ENCODE measurements at places on chromosomes 5 and 9.
A peak's percentile ranks its signal among the peaks of the same experiment; 100 is the strongest.

- DNase-seq = no peak
Measured at GRCh38 chr5:77239126-77239741, 28.8 kb downstream of the PDE8B start.

GRCh38 chr9:7171396-7172153 is 413.8 kb downstream of the KDM4C start:
- DNase-seq = no peak

DNA sequence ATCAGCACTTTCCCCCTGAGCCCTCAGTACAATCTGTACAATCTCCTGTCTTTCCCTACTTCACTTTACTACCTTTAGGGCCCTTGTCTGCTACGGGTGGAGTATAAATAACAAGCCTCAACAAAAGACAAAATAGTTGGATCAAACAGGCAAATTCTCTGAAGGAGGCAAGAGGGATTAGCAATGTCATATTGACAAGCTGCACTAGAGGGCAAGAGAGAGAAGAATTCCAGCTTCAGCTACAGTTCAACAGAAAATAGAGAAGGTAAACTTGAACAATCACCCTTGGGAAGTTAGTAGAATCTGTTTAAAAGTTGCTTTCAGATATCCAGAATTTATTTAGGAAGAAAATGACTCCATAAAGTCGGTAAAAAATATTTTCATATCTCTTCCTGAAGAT is 68.4 kb upstream of the IZUMO3 start:
- no peak for DNase-seq

- no peak for DNase-seq
Measured at GRCh38 chr9:93620881-93621820, 44.8 kb downstream of the PHF2 start.

- no peak for DNase-seq
Measured at GRCh38 chr9:117887383-117887782, 183.2 kb downstream of the TLR4 start.

- DNase-seq = no peak
Measured at GRCh38 chr9:92291577-92291976, 1.9 kb downstream of the IARS1 start.

- no peak for DNase-seq
Measured at GRCh38 chr5:150734579-150735384, 24.0 kb downstream of the DCTN4 start.

- DNase-seq = no peak
Measured at GRCh38 chr9:81771571-81771970, 82.2 kb upstream of the TLE1 start.

GRCh38 chr9:113993838-113994540 is 84.1 kb downstream of the AMBP start:
- no peak for DNase-seq

- DNase-seq = peak; percentile 68
Measured at GRCh38 chr5:157390551-157391297, 69.3 kb upstream of the NIPAL4 start.

Measured in CD4-positive, alpha-beta T cell treated with Interleukin-2 at 100 ng/mL for 4 hours (primary cell).